ENCODE measurements at places on chromosomes 4 and X.

- DNase-seq, result no peak
Measured at GRCh38 chrX:120664081-120664480, 34.2 kb upstream of the C1GALT1C1 start.

- DNase-seq, result no peak
Measured at GRCh38 chr4:150323406-150324325, 245.4 kb downstream of the DCLK2 start.

GRCh38 chrX:72117636-72118210 is 14.0 kb downstream of the RTL5 start:
- DNase-seq, result no peak

- no peak for DNase-seq
Measured at GRCh38 chr4:139889264-139889663, 223.6 kb downstream of the MGST2 start.

GRCh38 chrX:13515211-13515930 is 54.0 kb upstream of the EGFL6 start:
- no peak for DNase-seq

DNA sequence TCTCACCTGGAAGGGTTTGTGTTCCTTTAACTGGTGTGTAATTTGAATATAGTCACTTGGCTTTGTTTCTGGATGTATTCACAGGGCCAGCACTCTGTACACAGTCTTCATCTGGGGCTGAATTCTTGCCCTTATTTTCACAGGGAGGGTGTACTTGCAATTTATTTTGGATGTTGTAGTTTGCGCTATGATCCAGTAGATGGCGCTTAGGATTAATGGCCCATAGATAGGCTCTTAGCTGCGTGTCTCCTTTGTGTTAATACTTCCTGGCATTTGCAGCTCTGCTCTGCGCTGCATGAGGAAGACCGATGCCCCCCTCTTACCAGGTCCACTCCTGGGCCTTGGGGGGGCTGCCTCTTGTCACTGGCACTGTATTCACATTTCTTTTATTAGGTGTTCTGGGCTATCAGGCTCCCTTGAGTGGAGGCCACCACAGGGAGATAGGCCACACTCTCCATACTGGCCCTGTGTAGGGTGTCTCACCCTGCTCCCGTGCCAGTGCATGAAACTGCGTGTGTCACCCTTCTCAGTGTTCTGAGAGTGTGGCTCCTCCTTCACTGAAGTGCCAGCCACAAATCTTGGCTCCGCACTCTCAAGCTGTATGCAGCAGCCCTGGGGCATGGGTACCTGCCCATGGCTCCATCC is 562.2 kb downstream of the ZIC3 start:
- DNase-seq, result peak; percentile 8

- no peak for DNase-seq
Measured at GRCh38 chr4:40183615-40184411, 13.0 kb upstream of the RHOH start.

DNA sequence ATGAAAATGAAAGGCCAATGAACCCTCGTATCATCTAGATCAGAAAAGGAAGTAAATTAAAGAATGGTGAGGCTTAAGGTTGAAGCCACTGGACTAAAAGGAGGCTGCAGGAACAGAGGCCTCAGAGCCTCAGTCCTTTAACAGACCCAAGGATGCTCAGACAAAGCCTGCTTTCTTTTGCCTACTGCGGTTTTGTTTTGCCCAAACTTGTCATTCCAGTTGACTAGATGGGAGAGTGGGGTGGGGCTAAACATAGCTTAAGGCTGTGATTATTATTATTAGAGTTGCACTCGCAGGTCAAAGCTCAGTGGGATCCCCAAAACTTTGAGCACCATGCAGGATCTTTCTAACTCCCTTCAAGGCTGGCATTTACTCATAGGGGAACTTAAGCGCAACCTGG is 163.9 kb downstream of the RBM46 start:
- no peak for DNase-seq

GRCh38 chr4:53315300-53315699 is 50.6 kb downstream of the SCFD2 start:
- DNase-seq, result no peak

- peak; percentile 60 for DNase-seq
Measured at GRCh38 chr4:26161030-26161824, 159.6 kb upstream of the RBPJ start.

DNA sequence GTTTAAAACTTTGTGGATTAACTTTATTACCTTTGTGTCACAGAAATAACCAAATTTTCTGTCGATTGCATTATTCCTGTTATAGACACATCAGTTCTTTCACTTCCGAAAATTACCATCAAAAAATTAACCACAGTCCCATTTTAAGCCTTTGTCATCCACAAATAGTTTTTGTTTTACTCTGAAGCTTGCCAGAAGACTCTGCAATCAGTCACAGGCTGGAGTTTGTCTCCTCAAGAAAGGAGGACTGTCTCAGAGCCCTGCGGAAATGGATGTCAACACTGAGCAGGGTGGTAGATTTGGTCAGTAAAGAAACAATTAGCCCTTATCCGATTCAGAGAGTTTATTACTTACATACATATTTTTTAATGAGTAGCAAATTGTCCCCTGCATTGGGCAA is 20.1 kb upstream of the TCEAL4 start:
- no peak for DNase-seq

- DNase-seq, result no peak
Measured at GRCh38 chrX:19204636-19205035, 82.4 kb upstream of the ADGRG2 start.
